ENCODE measurements at places on chromosomes 2 and 18. TPM values are rescaled to one million over a fixed set of nuclear protein-coding genes. Genes with fewer than 3 reads are reported as not detected.

STPG4 gene
- 0.72 TPM for total RNA-seq

ALPG gene
- not detected for total RNA-seq

RAD51AP2 gene
- not detected for total RNA-seq

MEMO1 gene
- total RNA-seq: 37.6 TPM

MAP3K19 gene
- not detected for total RNA-seq

LOXHD1 gene
- not detected for total RNA-seq

TTN gene
- total RNA-seq: under 0.01 TPM

FZD7 gene
- 64.8 TPM for total RNA-seq

CHN1 gene
- total RNA-seq: 33.7 TPM

ZNF2 gene
- 10.9 TPM for total RNA-seq

SLC9A4 gene
- total RNA-seq: not detected

CRYGD gene
- not detected for total RNA-seq

KCNF1 gene
- not detected for total RNA-seq

TFPI gene
- 123 TPM for total RNA-seq

TMEM37 gene
- 1.1 TPM for total RNA-seq

NFATC1 gene
- total RNA-seq: 6.2 TPM

IMPA2 gene
- total RNA-seq: 11.2 TPM

IL36B gene
- not detected for total RNA-seq

ALKAL2 gene
- total RNA-seq: not detected

CYRIA gene
- total RNA-seq: 1.8 TPM

KIF5C gene
- 0.36 TPM for total RNA-seq

METTL5 gene
- total RNA-seq: 44.2 TPM

PLB1 gene
- 0.36 TPM for total RNA-seq

NEU4 gene
- total RNA-seq: not detected

PROC gene
- 0.29 TPM for total RNA-seq

SERPINB13 gene
- not detected for total RNA-seq

REG3A gene
- total RNA-seq: not detected

MEP1B gene
- not detected for total RNA-seq

SLC25A52 gene
- not detected for total RNA-seq

IL36G gene
- total RNA-seq: not detected

THSD7B gene
- under 0.01 TPM for total RNA-seq

EN1 gene
- total RNA-seq: 0.29 TPM

GAREM2 gene
- total RNA-seq: 2.4 TPM

HDHD2 gene
- 17.4 TPM for total RNA-seq

NPHP1 gene
- 7.6 TPM for total RNA-seq

SULT1C4 gene
- not detected for total RNA-seq
